T-helper 17 cell (primary cell): ENCODE measurements at places on chromosomes 5 and 9. TPM values are rescaled to one million over a fixed set of nuclear protein-coding genes. Genes with fewer than 3 reads are reported as not detected.

The PLPPR1 gene
- not detected for total RNA-seq

GRCh38 chr5:369151-369868 is 47.8 kb downstream of the AHRR start:
- no peak for DNase-seq

- DNase-seq = no peak
These were observed 252.7 kb upstream of the GRIA1 start for GRCh38 chr5:153237671-153238332.

- DNase-seq = no peak
These were observed 82.0 kb upstream of the TTC23L start for GRCh38 chr5:34756781-34757624.

- no peak for DNase-seq
These were observed 809 bp downstream of the MCCC2 start for GRCh38 chr5:71587766-71588532.

DNA sequence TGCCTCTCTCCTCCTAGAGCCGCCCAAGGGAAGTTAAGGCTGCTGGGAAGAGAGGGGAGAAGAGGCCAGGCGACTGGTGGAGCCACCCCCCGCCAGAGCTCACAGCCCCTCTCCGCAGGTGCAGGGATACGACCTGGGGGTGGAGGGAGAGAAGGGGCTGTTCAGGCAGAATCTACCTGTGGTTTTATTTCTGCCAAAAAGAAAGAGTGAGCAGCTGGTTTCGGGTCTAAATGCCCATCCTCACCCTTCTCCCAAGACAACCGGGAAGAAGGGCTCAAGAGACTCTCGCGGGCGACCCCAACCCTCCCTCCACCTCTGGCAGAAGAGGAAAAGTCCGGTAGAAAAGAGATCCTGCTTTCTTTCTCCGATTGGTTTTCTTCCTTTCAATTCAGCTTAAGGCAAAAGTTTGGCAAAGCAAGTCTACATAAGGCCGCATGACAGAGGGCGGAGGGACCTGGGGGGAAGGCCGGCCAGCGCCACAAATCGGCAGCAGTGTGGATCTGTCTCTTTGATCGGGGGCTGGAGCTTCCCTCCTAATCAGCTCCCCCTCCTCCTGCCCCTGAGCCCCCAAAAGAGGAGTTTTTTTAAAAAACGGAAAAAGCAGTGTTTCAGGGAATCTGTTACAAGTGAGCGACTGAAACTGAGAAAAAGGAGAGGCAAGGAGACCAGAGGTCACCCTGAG is 16.3 kb downstream of the FAM78A start:
- DNase-seq = no peak

DNA sequence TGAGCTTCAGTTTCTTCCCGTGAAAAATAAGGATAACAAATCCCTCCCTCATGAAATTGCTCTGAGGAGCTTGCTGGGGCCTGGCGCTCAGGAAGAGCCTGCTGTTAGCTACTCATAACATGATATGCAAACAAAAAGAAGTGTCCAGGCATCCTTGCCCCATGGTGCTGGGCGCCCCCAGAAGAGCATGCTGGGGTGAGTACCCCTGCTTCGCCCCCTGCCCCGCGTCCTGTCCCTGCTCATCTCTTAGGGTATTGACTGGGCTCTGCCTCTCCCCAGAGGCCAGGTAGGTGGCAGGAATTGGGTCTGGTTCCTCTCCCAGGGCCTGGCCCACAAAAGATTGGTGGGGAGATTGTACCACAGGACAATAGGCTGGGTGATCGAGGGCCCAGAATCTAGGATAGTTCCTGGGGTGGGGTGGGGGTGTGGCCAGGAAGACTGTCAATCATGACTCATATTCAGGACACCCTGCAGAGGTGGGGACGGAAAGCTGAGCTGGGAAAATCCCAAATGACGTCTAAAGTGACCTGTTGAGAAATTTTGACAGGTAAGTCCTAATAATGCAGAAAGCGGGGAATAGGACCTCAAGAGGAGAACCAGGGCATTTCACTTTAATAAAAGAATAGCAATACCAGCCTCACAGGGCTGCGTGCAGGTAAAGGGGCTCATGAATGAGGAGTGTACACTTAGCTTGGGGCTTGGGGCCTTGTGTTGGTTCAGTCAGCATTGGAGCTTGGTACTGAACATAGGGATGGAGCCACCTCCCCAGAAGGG is 8.9 kb downstream of the PITX1 start:
- DNase-seq = no peak

DNA sequence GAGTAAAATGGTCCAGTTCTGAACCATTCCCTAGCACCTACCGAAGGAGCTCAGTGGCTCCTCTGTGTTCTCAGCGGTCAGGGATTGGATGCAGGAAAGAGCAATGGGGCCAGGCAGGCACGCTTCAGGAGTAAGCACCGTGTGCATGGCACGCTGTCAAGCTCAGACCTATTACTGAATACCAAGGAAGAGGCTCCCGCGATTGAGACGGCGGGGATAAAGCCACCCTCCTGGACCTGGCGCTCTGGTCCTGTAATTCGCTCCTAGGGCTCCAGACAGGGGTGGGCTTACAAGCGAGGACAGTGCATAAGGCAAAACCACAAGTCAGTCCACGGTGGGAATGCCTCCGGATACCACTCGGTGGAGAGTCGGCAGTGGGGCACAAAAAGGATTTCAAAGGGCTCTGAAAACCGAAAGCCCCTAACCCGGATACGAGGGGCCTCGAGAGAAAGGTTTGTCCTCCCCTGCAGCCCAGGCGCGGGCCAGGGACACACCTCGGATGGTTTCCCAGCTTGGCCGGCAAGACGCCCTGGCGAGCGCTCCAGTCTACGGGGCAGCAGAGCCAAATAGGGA is 988 bp downstream of the OXCT1 start:
- DNase-seq = no peak

The C5orf58 gene
- total RNA-seq = not detected
